ENCODE measurements at places on chromosomes 6 and 20. TPM values are rescaled to one million over a fixed set of nuclear protein-coding genes. Genes with fewer than 3 reads are reported as not detected.

PSMB9 gene
- total RNA-seq: 99.3 TPM

DNA sequence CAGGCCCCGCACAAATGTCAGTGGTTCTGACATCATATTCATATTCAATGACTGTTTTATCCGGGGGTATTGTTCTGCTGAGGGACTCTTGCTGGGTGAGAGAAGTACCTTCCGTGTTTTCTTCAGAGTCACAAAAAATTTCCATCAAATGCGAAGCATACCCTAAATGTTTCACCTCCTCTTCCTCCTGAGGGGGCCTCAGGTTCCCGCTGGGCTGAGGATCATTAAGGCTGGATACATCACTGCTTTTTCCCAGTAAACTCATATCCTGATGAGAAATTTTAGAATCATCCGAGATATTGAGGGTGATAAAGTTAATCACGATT is 42.8 kb downstream of the IL20RA start:
- no peak for DNase-seq

DNA sequence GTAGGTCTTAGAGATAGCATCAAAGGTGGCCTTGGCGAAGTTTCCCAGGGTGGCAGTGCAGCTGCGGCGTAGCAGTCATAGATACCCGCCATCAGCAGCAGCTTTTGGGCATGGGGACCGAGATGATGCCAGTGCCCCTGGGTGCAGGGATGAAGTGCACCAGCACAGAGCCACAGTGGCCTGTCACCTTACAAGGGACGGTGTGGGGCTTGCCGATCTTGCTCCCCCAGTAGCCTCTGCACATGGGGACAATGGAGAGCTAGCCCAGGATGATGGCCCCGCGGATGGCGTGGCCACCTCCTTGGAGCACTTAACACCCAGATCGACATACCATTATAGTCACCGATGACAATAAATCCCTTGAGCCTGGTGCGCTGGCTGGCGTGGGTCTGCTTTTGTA is 195.5 kb downstream of the ZMYND8 start:
- no peak for DNase-seq

- no peak for DNase-seq
These were observed 3.7 kb downstream of the MAP3K4 start for GRCh38 chr6:160995271-160995670.

DNA sequence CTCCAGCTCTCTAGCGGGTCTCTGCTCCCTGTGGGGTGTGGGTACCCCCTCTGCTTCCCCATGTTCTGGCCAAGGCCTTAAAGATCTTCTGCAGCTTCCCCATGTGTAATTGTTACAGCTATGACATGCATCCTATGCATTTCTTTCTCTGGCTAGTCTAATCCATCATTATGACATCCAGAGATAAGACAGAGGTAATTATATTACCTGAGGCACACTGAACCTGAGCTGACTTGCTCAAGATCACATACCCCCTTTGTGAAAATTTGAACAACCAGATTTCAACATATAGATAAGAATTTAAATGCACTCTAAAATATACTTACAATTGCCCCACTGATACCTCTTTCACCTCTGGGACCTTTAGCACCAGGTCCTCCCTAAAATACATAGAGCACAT is 102.4 kb downstream of the COL12A1 start:
- no peak for DNase-seq
